ENCODE measurements at places on chromosomes 4 and X.

- no peak for DNase-seq
Observed at GRCh38 chr4:8132947-8133705, 25.5 kb downstream of the ABLIM2 start.

- DNase-seq: no peak
Observed at GRCh38 chr4:36325926-36326325, 44.5 kb downstream of the DTHD1 start.

- DNase-seq: no peak
Observed at GRCh38 chrX:13305108-13305507, 14.7 kb downstream of the ATXN3L start.

DNA sequence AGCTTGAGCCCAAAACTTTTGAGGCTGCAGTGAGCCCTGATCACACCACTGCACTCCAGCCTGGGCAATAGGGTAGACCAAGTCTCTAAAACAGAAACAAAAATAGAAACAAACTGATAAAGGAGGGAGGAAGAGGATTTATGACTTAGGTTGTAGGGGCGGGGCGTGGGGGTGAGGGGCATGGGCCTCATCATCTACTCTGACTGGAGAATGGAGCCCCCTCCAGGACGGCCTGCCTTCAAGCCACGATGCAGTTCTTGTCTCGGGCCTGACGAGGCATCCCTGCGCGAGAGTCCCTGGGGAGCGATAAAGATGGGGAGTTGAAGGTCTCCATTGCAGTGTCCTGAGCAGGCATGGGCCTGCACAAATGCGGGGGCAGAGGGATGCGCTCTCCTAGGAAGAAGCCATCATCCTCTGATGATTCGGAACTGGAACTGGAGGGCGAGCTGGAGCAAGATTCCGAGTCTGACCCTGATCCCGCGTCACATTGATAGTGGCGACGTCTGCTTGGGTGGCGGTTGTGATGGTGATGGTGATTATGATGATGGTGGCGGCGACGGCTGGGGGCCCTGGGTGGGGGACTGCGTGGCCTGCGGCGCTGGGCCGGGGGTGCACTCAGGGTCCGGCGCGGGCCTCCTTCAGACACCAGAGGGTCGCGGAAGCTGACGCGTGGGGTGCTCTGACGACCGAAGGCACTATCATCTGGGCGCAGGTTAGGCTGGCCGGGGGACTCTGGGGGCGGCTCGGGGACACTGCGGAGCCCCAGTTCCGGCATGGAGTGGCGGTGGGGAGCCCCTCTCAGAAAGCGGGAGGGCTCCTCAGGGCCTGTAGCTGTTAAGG, 4.0 kb downstream of the PLP2 start:
- DNase-seq: no peak

DNA sequence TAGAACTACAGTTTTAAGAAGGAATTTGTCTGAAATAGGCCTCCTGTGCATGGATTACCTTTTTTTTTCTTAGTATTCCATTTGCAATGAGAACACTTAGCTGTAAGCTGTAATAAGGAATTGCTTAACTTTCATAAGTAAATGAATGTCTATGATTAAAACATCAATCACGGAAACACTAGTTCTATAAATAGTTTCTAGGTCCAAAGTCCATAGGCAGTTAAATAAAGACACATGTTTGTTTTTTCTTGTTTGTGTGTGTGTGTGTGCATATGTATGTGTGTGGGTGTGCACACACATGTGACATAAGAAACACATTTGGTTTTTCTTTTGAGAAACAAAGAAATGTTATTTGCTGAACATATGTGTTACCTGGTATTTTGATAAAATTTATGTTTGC, 11.2 kb downstream of the GPRIN3 start:
- DNase-seq: no peak

DNA sequence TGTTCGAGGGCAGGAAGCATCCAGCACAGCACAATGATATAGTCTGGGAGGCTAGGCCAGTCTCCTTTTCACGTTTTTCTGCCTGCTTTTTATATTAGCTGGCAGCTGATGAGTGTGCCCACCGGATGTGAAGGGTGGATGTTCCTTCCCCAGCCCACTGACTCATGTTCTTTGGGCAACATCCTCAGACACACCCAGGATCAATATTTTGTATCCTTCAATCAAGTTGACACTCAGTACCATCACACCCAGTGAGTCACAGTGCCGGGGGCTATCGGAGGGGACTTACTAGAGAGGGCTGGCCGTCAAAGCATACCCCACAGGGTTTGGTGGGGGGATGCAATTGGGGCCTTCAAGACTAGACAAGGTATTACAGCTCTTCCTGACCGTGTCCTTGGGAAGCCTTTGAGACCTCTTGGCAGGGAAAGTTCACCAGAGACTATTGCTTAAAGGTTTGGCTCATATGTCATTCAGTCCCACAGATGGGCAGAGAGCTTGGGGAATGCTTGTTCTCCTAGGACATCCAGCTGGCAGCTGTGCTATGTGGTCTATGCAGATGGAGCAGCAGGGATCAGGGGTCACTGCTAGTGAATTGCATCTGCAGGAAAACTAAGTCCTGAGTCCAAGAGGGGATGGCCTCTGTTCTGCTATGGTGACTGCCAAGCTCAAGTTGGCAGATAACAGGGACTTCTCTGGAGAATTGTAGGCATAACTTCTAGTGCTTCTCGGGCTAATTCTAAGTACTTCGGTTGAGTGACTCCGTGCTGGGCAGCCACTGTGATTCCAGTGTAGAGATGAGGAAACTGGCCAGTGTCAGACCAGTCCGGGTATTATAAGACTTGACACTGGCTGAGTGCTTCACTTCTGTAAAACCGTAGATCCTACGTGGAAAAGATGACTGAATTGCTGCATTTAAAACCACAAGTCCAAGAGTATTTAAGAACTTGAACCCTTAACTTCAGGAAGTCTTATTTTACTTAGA, 12.9 kb upstream of the WDR1 start:
- DNase-seq: no peak

DNA sequence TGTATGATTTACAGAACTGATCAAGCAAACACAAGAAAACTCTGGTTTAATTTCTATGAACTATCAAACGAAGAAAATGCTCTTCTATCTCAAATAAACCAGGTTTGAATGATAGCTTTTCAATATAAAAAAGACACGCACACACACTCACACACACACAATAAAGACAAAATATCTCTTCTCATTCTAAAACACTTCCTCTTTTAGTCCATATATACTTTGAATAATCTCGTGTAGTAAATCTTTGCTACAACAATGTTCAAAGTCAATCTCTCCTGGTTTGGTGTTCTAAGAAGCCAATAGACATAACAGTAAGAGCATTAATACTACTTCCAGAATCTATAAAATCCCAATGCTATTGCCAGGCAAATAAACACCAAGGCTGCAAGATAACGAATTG, 13.3 kb downstream of the CXCL2 start:
- no peak for DNase-seq

GRCh38 chr4:106473515-106473914, 104.9 kb upstream of the GIMD1 start:
- no peak for DNase-seq

DNA sequence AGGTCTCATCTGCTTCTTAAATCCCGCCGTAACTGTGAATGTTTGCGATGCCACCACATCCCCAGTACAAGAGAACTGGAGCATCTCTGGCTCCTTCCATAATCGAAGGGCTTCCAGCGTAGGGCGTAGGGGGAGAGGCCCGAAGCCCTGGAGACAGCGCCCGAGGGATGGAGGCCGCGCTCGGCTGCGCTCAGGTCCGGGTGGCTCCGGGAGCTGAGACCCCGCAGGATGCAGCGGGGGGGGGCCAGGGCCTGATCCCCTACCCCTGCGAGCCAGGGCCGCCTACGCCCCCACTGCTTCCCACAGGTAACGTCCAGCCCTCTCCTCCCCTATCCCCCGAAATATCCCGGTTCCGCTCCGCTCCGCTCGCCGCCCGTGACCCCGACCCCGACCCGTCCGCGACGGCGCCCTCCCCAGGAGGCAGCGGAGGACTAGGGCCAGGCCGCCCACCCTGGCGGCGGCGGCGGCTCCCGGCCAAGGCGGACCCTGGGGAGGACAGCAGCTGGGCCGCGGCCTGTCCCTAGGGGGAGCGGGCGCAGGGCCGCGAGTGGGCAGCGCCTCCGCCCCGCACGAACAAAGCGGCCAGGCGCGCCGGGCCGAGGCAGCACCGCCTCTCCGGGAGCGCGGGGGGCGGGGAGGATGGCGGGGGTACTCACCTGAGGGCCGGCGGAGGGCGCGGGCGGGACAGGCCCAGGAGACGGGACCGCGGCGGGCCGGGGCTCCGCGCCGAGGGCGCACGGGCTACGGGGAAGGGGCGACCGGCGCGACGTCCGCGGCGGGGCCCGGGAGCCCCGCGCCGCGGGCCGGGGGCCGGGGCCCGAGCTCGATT, 723 bp downstream of the WDFY3 start:
- DNase-seq: no peak

DNA sequence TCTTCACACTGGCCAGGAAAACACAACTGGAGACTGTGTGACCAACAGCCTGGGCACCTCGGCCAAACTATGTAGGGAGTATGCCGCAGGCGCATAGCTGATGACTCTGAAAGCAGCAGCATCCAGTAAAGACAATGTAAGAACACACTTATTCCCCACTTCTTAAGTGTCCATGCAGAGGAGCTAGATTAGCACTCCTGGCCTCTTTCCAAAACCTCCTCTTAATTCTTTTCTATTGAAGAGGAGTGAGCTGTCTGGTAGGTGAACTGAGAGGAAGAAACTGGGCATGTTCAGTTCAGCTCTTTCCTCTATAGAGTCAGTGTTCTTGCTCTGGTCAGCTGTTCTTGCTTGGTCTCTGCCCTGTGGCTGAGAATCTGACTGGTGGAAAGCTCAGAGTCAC, 21.1 kb downstream of the NMU start:
- no peak for DNase-seq

DNA sequence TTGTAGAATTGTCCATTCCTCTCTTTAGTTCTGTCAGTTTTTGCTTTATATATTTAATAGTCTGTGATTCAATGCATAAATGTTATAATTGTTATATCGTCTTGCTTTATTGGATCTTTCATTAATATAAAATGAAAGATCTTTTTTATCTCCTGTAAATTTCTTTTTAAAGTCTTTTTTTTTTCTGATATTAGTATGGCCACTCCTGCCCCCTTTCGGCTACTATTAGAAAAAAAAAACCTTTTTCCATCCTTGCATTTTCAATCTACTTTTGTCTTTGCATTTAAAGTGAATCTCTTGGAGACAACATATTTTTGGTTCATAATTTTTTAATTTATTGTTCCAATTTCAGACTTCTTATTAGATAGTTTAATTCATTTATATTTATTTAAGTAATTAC, 677.4 kb upstream of the NDST4 start:
- DNase-seq: no peak

GRCh38 chr4:56743550-56743949, 62.5 kb upstream of the HOPX start:
- no peak for DNase-seq

DNA sequence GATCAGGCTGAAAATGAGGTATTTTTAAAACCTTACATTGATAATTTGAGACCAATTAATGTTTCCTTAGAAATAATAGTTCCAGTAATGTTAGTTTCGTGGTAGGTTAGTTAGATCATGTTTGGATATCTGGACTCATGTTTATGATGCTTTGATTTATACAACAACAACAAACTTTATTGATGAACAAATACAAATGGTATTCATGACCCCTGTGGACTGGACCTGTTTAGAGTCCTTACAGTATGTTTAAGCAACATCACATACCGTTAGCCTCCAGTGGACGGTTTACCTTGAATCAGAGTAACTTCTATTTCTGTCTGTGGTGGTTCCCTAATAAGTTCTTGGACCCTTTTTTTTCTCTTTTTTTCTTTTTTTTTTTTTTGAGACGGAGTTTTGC, 18.0 kb downstream of the ZRSR2 start:
- no peak for DNase-seq

DNA sequence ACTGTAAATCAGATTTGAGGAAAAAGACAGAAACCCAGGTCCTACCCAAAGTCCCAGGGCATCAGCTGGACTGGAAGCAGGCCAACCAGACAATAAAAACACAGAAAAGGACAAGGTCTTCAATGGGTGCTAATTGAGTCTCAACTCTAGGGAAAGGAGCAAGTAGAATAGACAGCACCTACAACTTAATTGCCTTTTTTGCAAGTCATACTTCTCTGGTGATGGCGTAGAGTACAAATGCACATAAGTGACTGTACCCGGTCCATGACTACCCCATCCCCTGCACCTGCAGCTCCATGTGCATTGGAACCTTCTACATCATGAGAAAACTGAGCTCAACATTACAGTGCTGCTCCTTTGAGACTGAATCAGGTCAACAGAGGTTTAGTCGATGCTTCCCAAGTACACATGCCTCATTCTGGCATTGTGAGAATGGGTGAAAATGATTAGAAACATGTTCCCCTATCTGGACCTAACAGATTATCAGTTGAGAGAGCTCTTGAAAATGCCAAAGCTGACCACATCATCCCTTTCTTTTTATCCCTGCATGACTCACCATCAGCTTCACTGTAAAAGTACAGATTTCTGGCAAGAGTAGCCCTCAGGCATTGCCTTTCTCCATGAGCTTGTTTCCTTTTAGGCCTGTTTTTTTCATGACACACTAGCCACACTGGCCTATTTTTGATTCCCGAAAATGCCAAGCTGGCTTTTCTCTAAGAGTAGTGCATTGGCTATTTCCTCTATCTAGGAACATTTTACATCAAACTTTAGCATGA, 298.3 kb downstream of the HS3ST1 start:
- DNase-seq: no peak

DNA sequence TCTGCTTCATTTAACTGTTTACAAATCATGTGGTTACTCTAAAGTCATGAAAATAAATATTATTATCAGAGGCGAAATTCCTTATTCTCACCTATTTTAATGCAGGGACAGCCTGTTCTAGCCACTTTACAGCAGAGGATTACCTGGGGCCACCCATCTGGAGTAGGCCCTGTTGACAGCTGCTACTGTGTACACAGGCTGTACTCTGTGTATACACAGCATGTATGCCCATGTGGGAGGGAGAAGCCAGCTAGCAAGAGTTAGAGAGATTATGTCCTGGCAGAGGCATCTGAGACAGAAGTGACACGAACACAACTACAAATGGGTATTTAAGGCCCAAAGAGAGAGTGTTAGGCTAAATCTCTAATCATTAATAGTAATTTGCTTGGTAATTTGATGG, 62.1 kb downstream of the GPRIN3 start:
- DNase-seq: no peak

DNA sequence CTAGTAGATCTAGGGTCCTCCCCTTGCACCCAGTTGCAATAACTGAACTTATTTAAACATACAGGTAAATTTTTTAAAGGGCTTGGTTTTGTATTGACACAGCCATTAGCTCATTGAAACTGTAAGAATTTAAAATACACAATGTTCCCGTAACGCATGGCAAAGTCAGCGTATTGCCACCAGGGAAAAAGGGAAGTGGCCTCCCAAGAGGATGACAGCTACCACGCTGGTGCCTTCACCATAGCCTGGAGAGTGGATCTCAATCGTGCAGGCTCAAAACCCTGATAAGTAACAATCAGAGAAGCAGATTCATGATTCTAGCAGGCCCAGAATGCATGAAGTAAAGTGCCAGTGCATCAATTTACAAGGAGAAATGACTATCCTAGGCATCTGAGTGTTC, 49.4 kb upstream of the RELL1 start:
- DNase-seq: no peak

- DNase-seq: no peak
Observed at GRCh38 chr4:119729835-119730670, 101.4 kb upstream of the PDE5A start.

- DNase-seq: no peak
Observed at GRCh38 chr4:135598151-135598550, 1396.6 kb upstream of the PABPC4L start.

GRCh38 chr4:143095447-143095846, 89.3 kb upstream of the USP38 start:
- no peak for DNase-seq

- no peak for DNase-seq
Observed at GRCh38 chr4:79865201-79865597, 207.8 kb downstream of the ANTXR2 start.

- no peak for DNase-seq
Observed at GRCh38 chr4:11105715-11106114, 323.0 kb downstream of the HS3ST1 start.
